ENCODE measurements at places on chromosomes 4 and X.

- no peak for DNase-seq
Measured at GRCh38 chr4:10623862-10624261, 60.7 kb downstream of the CLNK start.

DNA sequence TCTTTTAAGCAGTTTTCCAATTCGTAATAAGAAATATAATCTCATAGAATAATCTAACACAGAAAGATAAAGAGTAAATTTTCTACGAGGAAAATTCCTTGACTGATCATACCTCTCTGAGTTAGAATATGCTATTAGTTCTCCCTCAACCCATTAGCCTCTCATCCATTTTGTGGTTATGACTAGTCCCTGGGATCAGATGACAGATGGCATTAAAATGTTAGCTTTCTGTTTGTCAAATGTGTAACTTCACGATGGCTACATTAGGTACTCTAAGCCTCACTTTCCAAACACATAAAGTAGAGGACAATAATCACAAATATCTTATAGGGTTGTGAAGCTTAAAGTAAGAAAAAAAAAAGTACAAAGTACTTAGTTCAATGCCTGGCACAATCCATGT lies 112.2 kb downstream of the ZAR1 start:
- DNase-seq = no peak

DNA sequence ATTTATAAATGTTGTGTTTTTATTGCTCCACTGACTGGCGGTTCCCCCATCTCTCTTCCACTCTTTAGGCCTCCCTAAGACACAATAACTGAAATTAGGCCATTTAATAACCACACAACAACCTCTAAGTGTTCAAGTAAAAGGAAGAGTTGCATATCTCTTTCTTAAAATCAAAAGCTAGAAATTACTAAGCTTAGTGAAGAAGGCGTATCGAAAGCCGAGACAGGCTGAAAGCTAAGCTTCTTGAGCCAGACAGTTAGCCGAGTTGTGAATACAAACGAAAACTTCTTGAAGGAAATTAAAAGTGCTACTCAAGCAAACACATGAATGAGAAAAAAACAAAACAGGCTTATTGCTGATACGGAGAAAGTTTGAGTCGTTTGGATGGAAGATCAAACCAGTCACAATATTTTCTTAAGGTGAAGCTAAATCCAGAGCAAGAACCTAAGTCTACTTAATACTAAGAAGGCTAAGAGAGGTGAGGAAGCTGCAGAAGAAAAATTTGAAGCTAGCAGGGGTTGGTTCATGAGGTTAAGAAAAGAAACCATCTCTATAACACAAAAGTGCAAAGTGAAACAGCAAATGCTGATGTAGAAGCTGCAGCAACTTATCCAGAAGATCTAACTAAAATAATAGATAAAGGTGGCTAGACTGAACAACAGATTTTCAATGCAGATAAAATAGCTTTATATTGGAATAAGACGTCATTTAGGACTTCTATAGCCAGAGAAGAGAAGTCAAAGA lies 194.0 kb upstream of the TTC29 start:
- no peak for DNase-seq

DNA sequence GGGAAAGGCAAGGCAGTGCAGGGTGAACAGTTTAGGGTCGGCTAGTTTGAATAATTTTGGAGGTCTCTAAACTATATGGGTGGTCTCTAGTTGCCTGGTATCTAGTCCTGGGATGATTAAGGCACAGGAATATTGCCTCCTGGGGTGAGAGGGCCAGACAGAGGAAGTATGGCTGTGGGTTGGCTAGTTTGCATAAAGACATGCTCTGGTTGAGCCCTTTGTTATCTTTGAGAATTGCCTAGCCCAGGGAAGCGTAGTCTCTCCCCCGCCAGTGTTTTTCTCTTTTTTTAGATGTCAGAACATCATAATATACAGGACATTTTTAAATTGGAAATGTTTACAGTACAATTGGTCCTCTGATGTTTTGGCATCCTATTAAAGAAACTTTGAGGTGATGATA lies 163.5 kb downstream of the PWWP3B start:
- DNase-seq = no peak

Measured in neural progenitor cell (in vitro differentiated cells).